ENCODE measurements at places on chromosomes 4 and X.
A peak's percentile ranks its signal among the peaks of the same experiment; 100 is the strongest.

DNA sequence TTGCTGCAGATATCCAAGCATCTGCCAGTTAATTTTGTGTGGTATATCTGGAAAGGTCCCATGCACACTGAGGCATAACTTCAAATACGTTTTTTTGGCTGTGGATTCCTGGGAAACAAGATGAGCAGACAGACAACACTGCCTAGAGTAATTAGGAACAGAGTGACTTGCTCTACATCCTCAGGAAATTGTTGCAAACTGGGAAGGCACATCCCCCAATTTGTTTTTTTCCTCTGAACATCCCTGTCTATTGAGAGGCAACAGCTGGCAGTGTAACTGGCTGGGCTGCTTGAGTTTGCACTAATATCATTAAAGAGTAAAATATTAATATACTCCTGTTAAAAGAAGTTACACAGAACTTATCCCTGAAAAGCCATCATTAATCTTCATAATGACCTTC lies 207.7 kb upstream of the SLIT2 start:
- no peaks in the 10 kb centered on the region for H3K36me3 ChIP-seq
- no peaks in the 10 kb centered on the region for H3K4me1 ChIP-seq
- H3K27me3 ChIP-seq: no peaks in the 10 kb centered on the region
- DNase-seq: no peak

DNA sequence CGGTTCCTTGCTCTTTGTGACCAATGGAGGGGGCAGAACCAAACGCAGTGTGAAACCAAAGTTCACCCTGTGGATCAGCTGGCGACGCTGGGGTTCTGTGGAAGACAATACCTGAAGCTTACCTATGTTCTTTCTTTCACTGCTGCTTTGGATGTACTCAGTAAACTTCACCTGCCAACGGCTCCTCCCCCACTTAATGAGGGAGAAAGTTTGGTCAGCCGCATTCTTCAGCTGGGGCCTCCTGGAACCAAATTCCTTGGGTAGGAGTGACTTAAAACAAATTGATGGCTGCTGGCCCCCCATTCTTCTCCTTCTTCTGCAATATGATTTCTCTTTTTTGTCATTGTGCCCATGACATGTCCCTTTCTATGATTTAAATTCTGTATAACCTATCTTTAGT lies 282.4 kb downstream of the ANK2 start:
- H3K4me3 ChIP-seq: no peak overlapping the region
- peaks cover 11% of the 10 kb centered on the region for H3K27me3 ChIP-seq
- H3K27ac ChIP-seq: no peak overlapping the region
- H3K4me1 ChIP-seq: no peaks in the 10 kb centered on the region

DNA sequence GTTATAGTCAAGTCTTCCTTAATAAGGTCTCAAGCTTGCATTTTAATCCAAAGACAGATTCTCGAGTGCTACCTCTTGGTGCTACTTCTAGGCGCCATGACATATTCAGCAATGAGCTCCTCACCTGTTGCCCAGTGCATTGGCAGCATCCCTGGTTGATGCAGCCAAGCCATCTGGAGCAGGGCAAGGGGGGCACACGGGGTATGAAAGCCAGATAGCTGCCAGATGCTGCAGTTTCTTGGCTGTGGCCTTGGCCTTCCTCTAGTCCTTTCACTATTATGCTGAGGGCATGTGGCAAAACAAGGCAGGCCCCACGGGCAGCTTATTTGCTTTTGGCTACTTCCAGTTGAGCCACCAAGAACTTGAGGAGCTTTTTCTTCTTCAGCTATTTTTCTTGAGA lies 168.6 kb upstream of the PGRMC2 start:
- no peak overlapping the region for H3K27ac ChIP-seq
- no peaks in the 10 kb centered on the region for H3K27me3 ChIP-seq
- no peak for DNase-seq
- no peaks in the 10 kb centered on the region for H3K36me3 ChIP-seq
- H3K4me1 ChIP-seq: peaks cover 7% of the 10 kb centered on the region
- no peak overlapping the region for H3K4me3 ChIP-seq

- H3K27me3 ChIP-seq: no peaks in the 10 kb centered on the region
- H3K4me3 ChIP-seq: peak overlapping the region; percentile 69
- H3K4me1 ChIP-seq: peaks cover 46% of the 10 kb centered on the region
- peaks cover 15% of the 10 kb centered on the region for H3K36me3 ChIP-seq
Measured at GRCh38 chr4:113636877-113637276, 124.7 kb downstream of the CAMK2D start.

DNA sequence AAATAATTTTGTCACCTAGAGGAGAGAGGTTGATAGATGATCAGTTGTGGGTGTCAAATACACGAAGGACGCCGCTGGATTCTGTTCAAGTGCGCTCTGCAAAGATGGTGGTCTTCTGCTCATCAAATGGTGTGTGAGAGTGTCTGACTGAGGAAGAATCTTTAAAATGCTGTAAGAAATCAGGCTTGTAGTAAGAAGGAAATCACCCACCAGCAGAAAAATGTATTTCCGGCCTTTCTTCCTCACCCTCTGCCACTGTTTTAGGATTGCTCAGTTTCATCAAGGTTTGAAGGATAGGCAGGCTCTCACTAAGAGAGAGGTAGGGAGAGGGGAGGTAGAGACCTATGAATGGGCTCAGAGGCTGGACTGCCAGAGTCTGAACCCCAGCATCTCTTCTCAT lies 28.7 kb downstream of the RHOH start:
- peak overlapping the region; percentile 75 for H3K4me3 ChIP-seq
- H3K36me3 ChIP-seq: peaks cover 71% of the 10 kb centered on the region
- H3K27ac ChIP-seq: peak overlapping the region; percentile 94
- no peak for DNase-seq

GRCh38 chrX:136856551-136856950 lies 24.0 kb downstream of the RBMX start:
- peaks cover 10% of the 10 kb centered on the region for H3K4me1 ChIP-seq
- H3K27ac ChIP-seq: no peak overlapping the region
- H3K4me3 ChIP-seq: no peak overlapping the region
- DNase-seq: no peak
- no peaks in the 10 kb centered on the region for H3K27me3 ChIP-seq
- peaks cover 53% of the 10 kb centered on the region for H3K36me3 ChIP-seq

- H3K4me1 ChIP-seq: peaks cover 11% of the 10 kb centered on the region
- no peak for DNase-seq
- H3K4me3 ChIP-seq: no peak overlapping the region
- peaks cover 2% of the 10 kb centered on the region for H3K27me3 ChIP-seq
Measured at GRCh38 chr4:11495291-11495690, 66.6 kb upstream of the HS3ST1 start.

DNA sequence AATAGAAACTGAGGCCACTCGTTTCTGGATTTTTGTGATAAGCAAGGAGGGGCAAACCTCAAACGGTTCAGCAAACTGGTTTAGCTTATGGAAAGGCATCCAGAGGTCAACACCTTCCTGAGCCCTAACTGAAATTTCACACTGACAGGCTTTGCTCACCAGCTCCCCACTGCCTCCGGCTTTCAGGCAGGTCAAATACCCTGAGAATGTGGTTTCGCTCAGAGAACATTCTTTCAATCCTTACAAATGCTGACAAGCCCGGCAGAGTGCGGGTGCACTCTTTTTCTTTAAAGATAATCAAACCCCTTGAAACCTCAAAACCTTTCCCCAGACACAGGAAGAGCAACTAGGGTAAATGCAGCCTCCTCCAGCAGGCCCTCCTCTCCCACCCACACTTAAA lies 41.5 kb downstream of the CD40LG start:
- H3K27ac ChIP-seq: peak overlapping the region; percentile 84
- H3K36me3 ChIP-seq: peaks cover 19% of the 10 kb centered on the region
- H3K27me3 ChIP-seq: no peaks in the 10 kb centered on the region
- H3K4me1 ChIP-seq: peaks cover 50% of the 10 kb centered on the region

DNA sequence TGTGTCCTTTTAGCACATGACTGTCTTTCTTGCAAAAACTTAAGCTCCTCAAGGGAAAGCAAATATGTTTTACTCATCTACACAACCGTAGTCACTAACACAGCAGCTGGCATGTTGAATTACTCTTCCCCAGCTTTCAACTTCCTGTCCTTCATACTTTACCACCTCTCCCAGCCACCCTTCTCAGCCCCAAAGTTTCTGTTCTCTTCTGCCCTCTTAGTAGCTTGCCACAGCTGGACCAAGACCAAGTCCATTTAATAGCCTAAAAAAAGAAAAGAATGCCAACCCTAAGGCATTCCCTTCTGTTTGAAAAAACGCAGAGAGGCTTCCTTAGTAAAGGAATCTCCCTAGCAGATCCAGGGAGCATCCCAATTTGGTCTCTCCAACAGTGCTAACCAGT lies 36.8 kb downstream of the SRPX2 start:
- H3K36me3 ChIP-seq: no peaks in the 10 kb centered on the region
- DNase-seq: no peak
- peaks cover 10% of the 10 kb centered on the region for H3K27me3 ChIP-seq
- no peak overlapping the region for H3K27ac ChIP-seq

DNA sequence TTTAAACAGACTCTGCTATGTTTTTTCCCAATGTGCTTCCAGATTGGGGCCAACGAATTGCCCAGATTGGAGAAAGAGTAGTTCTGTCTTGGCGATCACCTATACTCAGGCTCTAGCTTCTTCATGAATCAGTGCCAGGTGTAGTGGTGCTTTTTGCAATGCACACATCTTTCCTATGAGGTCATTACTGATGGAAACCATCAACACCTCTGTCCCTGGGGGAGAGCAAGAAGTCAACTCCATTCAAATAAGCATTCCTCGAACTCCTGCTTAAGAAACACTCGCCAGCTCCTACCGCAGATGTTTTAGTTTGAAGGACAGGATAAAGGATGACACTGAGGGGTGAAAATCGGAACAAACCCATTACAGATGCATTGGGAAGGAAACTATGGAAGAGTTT lies 156.5 kb upstream of the DKK2 start:
- H3K27me3 ChIP-seq: no peaks in the 10 kb centered on the region
- no peak overlapping the region for H3K27ac ChIP-seq
- H3K36me3 ChIP-seq: no peaks in the 10 kb centered on the region

DNA sequence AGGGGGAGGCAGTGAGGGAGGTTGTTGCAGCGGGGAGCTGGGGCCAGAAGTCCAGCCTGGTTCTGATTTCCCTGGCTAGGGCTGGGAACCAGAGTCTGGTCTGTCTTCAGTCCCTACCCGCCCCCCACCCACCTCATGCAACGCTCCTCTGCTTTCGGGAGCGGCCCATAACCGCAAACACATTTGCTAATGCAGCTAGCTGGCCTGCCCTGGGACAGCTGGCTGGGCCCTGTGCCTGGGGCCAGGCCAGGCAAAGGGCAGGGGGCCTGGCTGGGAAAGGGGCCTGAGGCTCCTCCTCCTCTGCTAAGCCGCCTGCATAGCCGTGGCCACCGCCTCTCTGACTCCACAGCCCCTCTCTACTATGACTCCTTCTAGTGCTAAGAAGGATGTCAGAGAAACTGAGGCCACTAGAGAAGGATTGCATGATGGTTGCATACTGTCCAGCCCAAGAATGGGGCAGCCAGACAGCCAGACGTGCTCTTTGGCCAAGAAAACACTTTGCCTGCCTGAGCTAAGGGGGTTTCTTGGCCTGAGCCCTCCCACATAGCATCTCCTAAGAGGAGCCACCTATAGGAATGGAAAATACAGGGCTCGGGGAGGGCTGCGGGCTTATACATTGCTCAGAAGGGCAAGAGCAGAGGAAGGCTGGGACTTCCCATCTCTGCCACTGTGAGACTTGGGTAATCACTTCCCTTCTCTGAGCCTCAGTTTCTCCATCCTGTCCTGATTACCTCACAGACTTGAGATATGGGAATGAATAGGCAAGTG lies 76.9 kb downstream of the PJA1 start:
- DNase-seq: no peak
- H3K4me3 ChIP-seq: no peak overlapping the region
- H3K27me3 ChIP-seq: no peaks in the 10 kb centered on the region
- H3K27ac ChIP-seq: no peak overlapping the region
- no peaks in the 10 kb centered on the region for H3K4me1 ChIP-seq

DNA sequence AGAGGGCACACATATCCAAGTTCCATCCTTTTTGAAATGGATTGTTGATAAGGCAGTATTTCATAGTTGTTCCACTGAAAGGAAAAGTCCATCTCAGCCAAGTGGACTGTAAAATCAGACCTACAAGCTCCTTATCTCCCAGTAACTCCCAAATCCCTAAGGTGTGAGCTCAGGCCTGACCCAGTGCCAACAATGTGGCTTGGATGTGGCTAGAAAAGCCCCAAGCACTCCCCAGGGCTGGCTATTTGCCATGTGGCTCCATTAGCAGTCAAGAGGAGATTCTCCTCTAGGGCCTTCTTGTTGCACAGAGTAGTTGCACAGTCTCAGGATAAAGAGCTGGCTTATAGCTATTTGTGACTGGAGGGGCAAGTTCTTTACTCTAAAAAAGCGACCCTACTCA lies 25.0 kb upstream of the DGKK start:
- H3K36me3 ChIP-seq: no peaks in the 10 kb centered on the region
- no peaks in the 10 kb centered on the region for H3K4me1 ChIP-seq
- H3K4me3 ChIP-seq: no peak overlapping the region

DNA sequence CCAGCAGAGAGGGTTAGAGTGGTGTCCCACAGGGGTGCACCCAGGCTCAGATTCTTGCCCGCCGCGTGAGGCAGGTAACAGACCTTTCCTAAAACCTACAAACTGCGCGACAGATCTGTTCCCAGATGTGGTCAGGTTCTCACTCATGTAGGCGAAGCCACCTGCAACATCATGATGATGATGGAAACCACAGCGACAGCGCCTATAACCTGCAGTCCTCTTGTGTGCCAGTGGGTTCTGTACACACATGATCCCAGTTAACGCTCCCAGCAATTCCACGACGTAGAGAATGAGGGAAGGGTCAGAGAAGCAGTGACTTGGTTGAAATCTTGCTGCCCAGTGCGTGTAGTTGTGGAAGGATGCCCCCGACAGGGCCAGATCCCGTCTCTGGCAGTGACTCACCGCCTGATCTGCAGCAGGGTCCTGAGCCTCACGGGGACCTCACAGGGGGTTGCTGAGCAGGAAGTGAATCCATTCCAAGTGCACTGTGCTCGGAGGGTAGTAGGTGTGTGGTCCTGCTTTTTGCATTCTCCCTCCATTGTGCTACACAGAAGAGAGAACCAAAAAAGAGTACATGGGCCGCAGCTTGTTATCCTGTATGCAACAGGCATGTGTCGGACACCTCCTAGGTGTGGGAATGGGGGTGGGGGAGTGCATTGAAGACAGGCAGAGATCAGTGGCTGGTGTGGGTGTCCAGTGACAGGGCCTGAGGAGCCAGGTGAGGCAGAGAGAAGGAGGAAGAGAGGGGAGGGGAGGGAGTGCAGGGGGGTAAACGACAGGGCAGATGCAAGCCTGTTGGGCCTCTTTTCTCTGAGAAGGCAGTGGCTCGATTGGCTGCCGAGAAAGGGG lies 66.6 kb downstream of the MTMR1 start:
- no peaks in the 10 kb centered on the region for H3K4me1 ChIP-seq
- H3K36me3 ChIP-seq: peaks cover 13% of the 10 kb centered on the region
- no peaks in the 10 kb centered on the region for H3K27me3 ChIP-seq
- no peak overlapping the region for H3K27ac ChIP-seq
- no peak overlapping the region for H3K4me3 ChIP-seq

Measured in activated CD4-positive, alpha-beta T cell treated with anti-CD3 and anti-CD28 coated beads, Interleukin-2, amount 10 ng/mL, durations not matched to agents 24 days and 14 days (primary cell).